ENCODE measurements at places on chromosomes 11 and 22.

- DNase-seq = peak; percentile 37
Measured at GRCh38 chr11:125401746-125402145, 94.3 kb downstream of the FEZ1 start.

GRCh38 chr11:46291441-46292150, 14.1 kb downstream of the CREB3L1 start:
- DNase-seq = peak; percentile 92

DNA sequence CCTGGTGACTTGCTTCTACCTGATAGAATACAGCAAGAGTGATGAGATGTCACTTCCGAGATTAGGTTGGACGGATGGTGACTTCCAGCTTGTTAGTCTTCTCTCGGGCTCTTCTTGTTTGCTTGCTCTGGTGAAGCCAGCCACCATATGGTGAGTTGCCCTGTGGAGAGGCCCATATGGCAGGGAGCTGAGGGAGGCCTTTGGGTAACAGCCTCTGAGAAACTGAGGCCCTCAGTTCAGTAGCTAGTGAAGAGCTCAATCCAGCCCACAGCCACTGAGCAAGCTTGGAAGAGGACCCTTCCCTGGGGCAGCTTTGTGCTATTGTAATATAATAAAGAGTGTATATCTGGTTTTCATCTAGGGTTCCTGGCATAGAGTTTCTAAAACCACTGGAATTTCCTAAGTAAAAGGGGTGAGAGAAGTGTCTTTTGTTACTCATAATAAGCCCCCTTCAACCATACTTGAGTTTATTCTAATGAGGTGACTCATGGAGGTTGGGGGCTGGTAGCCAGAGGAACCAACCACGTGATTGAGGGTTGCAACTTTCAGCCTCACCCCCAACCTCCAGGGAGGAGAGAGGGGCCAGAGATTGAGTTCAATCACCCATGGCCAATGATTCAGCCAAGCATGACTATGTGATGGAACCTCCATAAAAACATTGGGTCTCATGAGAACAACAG, 8.0 kb upstream of the TPCN2 start:
- DNase-seq = peak; percentile 88

DNA sequence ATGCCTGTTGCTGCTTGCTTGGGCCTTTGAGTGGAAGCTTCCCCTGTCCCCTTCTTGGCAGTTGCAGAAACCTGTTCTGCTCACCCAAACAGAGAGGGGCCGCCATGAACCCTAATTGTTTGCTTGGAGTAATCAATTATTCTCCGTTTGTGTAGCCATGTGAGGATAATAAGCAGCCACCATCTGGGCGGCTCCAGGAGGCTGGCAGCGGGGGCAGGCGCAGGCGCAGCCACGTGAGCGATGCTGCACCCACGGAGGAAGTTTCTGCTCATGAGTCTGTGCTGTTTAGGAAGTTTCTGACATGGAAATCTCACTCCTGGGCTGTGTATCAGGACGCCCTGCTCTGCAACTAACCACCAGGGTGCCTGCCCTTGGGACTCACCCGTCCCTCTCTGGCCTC, 90.1 kb downstream of the MPPED1 start:
- DNase-seq = no peak

GRCh38 chr11:123265951-123266350, 70.9 kb upstream of the CLMP start:
- no peak for DNase-seq

DNA sequence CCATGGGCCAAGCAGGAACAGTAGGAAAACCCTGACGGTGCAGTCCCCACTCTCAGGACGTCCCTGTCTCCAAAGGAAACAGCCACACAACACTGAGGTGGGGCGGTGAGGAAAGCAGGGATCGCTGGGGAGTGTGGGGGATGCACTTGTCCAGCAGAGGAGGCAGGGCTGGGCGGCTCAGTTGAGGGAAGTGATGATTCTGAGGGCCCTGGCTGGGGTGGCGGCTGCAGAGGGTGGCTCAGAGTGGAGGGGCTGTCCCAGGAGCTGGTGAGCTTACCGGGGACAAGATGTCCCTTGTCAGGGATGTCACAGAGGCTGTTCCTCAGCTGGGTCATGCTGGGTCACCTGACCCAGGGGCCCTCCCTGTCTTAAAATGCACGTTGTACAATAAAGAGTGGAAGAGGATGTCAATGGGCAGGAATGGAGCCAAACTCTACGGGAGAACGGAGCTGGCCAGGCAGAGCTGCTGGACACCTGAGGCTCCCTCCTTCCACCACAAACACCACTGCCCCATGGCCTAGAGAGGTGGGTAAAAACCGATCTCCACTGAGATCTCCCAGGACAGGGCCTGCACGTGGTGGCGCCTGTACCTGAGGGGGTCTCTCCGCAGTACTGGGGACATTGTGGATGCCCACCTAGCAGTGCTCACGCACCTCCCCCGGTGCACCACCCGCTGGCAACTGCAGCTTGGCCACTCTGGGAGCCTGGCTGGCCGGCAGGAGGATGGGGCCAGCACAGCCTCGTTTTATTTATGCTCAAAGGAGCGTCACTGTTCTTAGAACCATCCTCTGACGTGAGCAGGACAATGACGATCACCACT, 9.7 kb upstream of the EFCAB6 start:
- no peak for DNase-seq

DNA sequence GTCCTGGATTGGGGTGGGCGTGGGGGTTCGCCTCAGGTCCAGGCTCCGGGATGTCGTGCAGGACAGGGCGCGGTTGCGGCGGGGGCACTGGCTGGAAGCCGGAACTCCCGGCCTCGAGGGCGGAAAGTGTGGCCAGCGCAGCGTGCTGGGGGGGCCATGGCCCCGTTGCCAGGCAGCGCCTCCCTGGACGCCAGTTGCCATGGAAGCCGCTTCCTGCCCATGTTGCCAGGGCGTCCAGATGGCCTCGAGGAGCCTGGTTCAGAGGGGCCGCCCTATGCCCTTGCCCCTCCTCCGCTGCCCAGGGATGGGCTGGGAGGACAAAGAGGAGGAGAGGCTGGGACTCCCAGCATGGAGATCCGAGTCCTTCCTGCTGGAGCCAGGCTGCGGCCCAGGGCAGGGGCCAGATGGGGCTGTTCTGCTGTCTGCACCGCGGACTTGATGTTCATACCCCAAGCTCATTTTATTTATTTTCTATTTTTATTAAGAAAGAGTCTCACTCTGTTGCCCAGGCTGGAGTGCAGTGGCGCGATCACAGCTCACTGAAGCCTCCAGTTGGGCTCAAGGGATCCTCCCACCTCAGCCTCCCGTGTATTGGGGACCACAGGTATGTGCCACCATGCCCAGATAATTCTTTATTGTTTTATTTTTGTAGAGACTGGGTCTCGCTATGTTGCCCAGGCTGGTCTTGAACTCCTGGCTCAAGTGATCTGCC, 4.6 kb upstream of the CCDC188 start:
- DNase-seq = peak; percentile 59

All from AG10803 (cell line).